ENCODE measurements at places on chromosomes 1 and 21.

GRCh38 chr1:45412899-45413298 is 72.7 kb upstream of the MUTYH start:
- no peak for DNase-seq

DNA sequence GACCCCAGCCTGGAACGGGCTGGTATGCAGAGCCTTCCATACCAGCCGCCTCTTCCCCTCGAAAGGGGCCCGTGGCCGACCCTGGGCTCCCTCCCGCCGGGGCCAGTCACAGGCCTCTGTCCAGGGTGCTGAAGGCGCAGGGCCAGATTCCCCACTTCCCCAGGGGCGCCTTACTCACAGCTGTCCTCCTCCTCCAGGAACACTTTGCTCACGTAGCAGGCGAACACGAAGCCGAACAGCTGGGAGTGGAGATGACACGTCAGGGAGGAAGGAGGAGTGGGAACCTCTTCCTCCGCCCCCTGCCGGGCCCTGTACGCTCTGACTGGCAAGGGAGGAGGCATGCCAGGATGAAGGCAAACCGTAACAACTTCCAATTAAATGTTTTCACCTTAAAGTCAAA is 57.3 kb downstream of the NKAIN1 start:
- peak; percentile 87 for DNase-seq

GRCh38 chr1:90821152-90821787 is 104.2 kb upstream of the BARHL2 start:
- DNase-seq, result no peak

DNA sequence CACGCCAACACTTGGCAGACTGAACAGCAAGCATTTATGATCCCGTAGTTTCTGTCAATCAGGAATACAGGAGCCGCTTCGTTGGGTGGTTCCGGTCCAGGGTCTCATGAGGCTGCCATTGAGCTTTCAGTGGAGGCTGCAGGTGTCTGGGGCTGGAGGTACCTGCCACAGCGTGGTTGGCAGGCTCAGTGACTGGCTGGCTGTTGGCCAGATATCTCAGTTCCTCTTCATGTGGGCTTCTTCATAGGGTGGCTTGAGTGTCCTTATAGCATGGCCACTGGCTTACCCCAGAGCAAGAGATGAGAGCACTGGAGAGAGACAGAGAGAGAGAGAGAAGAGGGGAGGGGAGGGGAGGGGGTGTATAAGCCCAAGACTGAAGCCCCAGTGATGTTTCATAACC is 29.3 kb downstream of the PIK3CD start:
- no peak for DNase-seq

All from fibroblast of the aortic adventitia (primary cell).